ENCODE measurements at places on chromosomes 11 and 22.

DNA sequence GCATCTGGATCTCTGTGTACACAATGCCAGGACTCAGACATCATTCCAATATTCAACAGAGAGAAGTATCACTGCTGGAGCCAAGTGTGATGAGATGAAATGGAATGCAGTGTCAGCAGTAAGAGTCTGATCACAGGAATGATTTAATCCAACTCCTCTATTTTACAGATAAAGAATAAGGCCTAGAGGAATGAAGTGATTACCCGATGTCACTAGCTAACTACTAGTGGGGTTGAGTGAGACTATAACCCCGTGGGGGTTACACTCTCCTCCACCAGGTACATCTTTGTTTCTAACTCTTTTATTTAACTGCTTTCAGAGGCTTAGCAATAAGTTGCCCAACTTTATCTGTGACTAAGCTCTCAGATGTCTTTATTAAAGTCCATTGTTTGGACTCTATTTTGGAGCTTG is 94.2 kb upstream of the FAT3 start:
- DNase-seq, result no peak

- DNase-seq, result no peak
Observed at GRCh38 chr11:33889296-33889695, 2.6 kb downstream of the LMO2 start.

- DNase-seq, result no peak
Observed at GRCh38 chr22:17120711-17121232, 388 bp downstream of the TMEM121B start.

- DNase-seq, result peak; percentile 32
Observed at GRCh38 chr22:37462983-37463382, 23.2 kb downstream of the MFNG start.

- no peak for DNase-seq
Observed at GRCh38 chr22:37932821-37933578, 20.4 kb downstream of the C22orf23 start.

- DNase-seq, result no peak
Observed at GRCh38 chr22:38456841-38457699, 2.1 kb upstream of the KCNJ4 start.

DNA sequence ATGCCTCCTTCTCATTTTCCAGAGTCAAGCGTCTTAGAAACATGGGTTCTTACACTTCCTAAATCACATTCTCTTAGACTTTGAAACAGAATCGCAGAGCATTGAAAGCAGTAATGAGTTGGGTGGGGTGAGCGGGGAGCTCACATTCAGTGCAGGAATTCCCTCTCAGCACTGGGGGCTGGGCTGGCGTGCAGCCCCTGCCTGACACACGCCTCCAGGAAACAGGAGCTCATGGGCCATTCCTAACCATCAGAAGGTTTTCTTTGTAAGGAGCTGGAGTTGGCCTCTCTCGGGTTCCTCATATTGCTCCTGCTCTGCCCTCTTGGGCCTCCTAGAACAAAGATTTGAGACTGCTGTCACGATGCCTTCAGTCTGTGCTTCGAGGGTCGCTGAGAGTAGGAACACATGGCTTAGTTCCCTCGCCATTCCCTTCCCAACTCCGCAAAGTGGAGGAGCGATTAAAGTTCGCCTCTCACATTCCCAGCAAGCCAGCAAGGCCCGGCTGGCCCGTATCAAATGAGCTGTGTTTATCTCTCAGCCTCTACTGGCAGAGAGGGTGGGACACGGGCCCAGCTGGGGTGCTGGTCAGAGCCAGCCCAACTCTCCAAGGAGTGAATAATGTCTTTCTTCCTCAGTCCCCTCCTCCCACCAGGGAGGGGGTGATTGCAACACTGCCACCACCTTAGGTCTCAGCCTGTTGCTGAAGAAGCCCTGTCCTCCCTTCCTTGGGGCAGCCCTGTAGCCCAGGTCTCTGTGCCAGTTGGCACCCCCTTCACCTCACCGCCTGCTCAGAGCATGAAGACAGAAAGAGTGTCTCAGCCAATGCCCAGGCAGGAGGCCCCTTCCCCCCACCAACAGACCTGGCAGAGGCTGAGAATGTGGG is 10.4 kb downstream of the CHRDL2 start:
- no peak for DNase-seq

- no peak for DNase-seq
Observed at GRCh38 chr11:100367892-100368291, 319.2 kb upstream of the ARHGAP42 start.

DNA sequence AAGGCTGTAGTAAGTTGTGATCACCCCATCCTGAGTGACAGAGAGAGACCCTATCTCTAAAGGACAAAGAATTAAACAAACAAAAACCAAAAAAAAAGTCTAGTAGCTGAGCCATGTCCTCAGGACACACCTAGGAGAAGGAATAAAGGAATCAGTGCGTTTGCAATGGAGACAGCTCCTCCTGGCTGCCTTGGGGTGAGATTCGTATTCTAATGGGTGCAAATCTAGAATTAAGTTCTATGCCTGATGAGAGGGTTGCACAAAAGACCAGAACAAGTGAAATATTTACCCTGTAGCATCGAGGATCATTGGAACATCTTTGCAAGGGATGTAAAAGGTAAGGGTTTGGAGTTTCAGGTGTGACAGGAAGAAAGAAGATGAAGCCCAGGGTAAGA is 70.3 kb upstream of the BMAL1 start:
- DNase-seq, result peak; percentile 60

DNA sequence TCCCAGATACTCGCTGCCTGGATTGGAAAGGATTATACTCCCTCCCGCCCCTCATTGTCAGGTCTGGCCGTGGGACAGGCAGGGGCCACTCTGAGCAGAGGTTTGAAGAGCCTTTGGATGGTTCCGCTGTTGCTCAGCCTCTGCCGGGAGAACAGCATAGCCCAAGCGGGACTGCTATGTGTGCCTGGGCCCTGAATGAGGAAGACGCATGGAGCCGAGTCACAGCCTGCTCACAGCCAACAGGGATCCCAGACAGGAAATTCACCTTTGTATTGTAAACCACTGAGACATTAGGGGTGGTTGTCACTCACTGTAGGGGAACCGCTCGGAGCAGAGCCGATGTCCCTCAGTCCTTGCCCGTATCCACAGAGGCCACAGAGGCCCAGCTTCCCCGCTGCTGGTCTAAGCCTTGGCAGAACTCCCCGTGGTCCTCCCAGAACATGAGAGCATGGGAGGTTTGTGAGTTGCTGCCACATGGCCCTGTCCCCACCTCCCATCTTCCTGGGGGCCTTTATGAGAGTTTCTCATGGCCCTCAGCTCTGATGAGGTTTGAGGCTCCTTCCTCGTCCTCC is 10.7 kb upstream of the FAM118A start:
- DNase-seq, result no peak

DNA sequence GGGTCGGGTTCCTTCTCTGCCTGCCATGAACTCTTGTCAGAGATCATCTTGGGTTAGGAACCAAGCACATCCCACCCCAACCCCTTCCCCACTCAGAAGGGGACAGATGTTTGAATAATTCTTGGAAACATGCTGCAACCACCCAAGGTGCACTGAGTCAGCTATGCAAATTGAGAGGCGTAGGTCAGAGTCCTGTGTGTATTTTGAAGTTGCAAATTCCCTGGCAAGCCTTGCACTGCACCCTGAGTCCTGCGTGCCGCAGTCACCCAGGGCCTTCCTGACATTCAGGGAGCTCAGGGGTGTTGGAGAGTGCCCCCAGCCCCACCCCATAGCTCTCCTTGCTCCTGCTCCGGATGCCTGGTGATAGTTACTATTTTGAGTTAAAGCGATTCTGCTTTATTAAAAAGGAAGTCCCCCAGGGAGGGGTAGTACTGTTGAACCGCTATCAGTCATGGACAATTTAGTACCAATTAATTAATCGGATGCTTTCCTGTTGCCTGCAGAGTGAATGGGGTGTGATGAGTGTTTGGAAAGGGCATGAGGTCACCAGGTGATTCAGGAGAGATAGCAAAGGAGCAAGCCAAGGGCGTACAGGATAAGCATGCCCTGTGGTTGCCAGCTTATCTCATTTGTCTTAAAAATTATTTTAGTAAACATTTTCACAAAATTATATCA is 123.7 kb downstream of the GRIK4 start:
- DNase-seq, result no peak

- peak; percentile 51 for DNase-seq
Observed at GRCh38 chr11:119206511-119207414, 624 bp downstream of the CBL start.

GRCh38 chr11:70371241-70371640 is 27.1 kb upstream of the CTTN start:
- DNase-seq, result no peak

- no peak for DNase-seq
Observed at GRCh38 chr11:117023178-117023577, 75.0 kb downstream of the SIK3 start.

DNA sequence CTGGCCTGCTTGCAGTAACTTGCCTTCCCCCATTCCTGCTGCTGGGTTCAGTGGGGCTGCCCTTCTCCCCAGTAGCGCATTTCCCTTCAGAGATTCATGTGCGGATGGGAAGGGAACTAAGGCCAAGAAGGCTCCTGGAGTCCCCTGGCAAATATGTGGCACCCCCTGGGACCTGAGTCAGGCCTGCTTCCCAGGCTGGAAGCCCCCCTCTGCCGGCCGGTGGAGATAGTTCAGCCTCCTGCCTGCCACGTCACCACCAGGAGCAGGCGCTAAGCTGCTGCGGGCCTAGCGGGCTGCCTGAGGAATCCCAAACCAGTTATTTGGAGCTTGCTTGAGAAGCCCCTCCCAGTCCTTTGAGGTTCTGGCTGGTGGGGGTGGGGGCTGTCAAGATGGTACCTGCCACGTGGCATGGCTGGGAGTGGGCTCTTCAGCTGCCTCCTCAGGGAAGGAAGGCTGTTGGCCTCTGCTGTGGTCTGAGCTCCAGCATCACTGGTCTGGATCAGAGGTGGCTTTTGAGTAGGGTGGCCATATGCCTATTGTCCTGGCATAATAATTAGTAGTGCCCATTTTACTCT is 2.0 kb downstream of the SERPINH1 start:
- DNase-seq, result no peak

- DNase-seq, result no peak
Observed at GRCh38 chr11:130554241-130555055, 106.0 kb downstream of the ADAMTS15 start.

DNA sequence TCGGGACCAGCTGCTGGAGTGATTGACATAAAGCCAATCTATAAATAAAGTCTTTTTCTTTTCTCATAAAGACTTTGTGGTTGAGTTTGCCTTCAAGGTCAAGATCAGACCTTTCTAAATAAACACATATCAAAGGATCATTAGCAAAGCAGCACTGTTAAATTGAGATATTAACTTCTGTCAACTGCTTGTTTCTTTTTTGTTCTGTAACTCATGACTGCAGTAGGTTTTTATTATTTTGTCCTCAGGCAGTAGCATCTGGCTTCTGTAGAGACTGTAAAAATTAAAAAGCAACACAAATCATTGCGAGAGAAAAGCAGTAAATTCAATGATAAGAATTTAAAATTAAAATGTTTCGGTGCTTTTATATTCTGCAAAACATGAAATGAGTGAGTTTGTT is 77.7 kb upstream of the NNMT start:
- no peak for DNase-seq

- DNase-seq, result no peak
Observed at GRCh38 chr11:76747153-76747914, 35.8 kb upstream of the TSKU start.

DNA sequence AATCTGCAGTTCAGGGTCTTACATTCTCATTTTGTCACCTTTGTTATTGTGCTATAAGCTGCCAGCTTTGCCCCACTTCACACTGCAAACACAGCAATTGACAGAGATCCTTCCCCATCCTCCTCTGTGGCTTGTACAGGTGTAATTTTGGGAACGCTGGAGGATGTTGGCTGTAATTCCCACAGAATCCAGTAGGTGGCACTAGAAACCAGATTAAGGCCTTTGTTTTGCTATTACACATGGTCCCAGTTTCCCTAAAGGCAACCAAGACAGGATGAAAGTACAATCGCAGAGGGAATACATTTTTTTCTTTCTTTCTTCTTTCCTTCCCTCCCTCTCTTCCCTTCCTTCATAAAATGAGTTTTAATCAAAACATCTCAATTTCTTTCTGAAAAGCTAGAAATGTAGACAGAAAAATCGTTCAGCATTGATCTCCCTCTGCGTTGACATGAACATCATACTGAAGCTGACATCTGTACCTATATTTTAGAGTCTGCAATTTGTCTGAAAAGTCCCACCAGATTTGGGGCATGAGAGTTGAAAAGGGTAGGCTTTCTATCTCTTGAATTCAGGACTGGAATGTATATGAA is 21.3 kb upstream of the NELL1 start:
- peak; percentile 89 for DNase-seq

DNA sequence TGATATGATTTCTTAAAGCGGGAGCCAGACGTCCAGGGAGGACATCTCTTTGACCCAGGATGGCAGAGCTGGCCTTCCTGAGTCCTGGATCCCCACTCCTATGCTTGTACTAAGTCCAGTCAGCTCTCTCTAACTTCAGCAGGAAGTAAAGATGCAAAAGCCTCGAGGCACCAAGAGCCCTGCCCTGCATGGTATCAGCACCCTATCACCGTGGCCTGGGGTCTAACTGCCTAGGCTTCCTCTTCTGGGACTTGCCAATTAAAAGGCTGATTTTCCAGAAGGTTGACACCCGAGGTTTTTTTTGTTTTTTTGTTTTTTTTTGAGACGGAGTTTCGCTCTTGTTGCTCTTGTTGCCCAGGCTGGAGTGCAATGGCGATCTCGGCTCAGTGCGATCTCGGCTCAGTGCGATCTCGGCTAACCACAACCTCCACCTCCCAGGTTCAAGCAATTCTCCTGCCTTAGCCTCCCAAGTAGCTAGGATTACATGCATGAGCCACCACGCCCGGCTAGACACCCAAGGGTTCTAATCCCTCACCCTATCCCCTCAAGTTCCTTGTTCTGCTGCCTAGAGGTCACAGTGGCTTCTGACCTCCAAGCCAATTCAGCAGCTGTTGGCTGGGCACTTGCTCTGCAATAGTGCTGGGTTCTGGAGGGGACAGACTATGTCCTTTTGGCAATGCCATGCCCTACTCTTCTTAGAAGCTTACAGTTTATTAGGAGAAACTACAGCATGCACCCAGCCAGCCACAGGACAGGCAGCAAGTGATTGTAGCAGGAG is 50.6 kb upstream of the FTH1 start:
- DNase-seq, result no peak

DNA sequence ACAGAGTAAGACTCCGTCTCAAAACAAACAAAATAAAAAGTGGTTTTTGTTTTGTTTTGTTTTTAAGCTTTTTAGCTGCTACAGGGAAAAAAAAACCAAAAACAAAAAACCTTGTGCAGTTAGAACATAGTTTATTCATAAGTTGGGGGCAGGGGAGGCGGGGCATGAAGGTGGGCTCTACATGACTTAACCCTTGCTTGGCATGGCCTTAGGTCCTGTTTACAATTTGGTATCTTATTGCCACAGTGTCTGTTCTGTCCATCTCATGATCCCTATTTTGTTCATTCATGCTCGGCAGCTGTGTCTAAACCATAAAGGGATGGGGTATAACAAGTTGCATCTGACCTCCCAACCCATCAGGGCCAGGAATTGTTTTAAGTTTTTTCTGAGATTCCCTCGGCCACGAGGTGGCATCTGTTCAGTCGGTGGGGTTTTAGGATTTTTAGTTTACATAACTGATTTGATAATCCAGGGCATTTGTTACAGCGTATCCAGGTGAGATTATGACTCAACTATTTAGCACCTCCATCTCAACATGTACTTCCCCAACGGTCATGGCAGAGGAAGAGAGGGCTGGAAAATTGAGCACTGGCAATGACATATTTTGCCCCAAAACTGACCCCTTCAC is 6.9 kb downstream of the AP5B1 start:
- DNase-seq, result peak; percentile 41
